Karpas-422 (cell line): ENCODE measurements at places on chromosomes 5 and 9.

DNA sequence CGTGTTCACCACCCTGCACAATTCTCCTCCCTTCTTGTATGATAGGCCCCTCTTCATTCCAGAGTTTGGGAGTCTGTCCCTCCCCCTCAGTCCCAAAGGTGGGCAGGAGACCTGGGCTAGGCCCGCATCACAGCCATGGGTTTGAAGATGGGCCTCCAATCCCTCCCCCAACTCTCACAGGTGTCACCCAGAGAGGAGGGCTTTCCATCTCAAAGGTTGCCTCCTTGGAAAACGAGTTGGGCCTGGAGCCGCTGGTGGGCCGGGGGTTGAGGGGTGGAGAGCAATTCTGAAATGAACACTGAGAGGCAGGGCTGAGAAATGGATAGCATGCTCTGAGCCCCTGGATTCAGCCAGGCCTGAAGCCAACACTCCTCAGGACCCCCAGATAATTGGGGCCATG lies 6.2 kb downstream of the ADAMTS2 start:
- DNase-seq, result no peak

- DNase-seq, result no peak
Measured at GRCh38 chr9:133129001-133129795, 8.2 kb upstream of the RALGDS start.

DNA sequence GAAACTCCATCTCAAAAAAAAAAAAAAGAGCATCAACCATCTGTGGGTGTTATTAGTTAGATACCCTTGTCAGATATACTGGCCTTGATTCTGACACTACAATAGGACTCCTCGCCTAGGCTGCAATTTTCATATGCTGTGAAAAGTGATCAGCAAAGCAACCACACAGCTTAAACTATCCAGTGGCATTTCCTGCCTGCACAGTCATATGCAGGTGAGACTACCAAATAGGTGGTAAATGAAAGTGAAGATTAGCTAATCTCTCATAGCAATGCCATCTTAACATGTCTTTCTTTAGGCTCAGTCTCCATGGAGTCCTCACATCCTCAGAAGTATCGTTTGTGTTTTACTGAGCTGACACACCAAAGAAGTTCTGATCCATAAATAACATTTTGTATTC lies 40.8 kb downstream of the GRAMD2B start:
- no peak for DNase-seq

- DNase-seq, result no peak
Measured at GRCh38 chr9:74556685-74557084, 59.5 kb downstream of the RORB start.

DNA sequence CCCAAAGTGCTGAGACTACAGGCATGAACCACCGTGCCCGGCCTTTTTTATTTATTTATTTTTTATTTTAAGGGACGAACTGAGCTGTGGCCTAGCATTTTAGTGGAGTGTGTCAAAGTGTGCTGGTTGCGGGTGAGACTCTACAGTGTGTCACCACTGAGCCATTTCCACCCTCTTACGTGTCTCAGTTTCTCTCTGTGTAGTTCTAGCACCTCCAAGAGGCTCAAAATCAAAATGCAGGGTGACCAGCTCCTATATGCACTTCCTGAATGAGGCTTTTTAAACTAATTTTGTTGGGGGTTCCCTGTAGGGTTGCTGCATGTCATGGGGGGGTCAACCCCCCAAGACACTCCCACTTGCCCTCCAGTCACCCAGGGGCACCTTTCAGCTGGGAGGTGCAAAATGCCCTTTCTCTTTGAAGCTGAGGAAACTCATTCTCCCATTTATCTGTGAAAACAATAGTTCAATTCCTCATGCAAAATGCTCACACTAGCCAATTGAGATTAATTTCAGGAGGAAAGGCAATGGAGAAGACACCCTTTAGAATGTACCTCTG lies 69.3 kb downstream of the COL15A1 start:
- peak; percentile 73 for DNase-seq

GRCh38 chr5:64384765-64385164 lies 121.0 kb upstream of the RGS7BP start:
- peak; percentile 62 for DNase-seq

DNA sequence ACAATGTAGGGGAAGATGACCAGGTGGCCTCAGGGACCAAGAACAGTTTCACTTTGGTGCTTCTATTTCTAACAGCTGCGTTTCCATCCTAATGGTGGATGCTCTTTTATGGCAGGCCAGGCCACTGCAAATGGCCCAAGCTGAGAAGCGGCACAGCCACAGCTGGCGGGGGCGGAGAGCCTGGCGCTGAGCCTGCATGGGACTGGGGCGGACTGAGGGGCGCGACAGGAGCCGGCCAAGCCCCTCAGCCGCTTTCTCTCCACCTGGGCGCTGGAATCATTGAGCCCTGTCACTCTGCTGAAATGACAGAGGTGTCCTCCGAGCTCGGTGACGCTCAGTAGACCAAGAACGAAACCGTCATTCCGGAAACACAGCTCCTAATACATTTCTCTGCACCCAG lies 317.3 kb upstream of the PDE4D start:
- DNase-seq, result no peak

GRCh38 chr5:62090953-62091352 lies 215.1 kb upstream of the KIF2A start:
- DNase-seq, result no peak

DNA sequence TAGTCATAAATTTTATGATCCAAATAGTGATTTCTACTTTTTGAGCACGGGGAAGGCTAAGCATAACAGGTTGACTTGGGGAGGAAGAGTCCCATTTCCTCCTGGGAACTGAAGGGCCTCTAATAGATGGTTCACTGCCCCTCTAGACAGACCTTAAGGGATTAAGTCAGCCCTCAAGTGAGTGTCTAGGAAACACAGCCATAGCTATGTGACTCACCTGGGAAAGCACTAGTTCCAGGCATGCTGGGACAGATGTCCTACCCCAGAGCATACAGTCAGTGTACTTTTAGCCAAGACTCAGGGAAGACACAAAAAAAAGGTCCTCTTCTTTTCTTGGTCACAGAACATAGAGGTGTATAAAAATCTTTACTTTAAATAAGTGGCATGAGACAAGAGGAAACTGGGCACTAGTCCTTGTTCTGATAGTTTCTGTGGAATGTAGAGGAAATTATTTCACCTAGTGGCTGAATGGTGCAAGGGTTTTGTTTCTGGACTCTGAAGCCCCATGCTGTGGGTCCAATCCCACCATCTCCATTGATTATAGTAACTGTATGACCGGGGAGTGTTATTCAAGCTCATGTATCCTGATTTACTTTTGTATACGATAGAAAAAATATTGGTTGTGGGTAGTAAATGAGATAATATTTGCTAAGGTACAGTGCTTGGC lies 86.0 kb downstream of the NREP start:
- no peak for DNase-seq

- no peak for DNase-seq
Measured at GRCh38 chr9:113996531-113997001, 81.5 kb downstream of the AMBP start.

DNA sequence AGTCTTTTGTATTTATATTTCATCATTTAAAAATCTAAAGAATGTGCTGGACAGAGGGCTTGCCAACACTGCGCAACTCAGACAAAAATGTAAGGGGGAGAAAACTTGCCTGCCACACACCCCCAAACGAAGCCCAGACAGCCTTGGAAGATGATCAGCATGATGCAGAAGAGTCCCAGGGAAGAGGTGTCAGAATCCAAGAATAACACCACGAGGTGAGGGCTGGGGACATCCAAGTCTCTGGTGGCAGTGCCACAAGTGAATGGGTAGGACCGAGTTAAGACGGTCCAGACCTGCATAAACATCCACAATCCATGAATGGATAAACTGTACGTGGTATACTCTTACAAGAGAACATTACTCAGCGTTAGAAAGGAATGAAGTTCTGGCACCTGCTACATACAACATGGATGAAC lies 10.4 kb downstream of the EPB41L4B start:
- DNase-seq, result no peak

DNA sequence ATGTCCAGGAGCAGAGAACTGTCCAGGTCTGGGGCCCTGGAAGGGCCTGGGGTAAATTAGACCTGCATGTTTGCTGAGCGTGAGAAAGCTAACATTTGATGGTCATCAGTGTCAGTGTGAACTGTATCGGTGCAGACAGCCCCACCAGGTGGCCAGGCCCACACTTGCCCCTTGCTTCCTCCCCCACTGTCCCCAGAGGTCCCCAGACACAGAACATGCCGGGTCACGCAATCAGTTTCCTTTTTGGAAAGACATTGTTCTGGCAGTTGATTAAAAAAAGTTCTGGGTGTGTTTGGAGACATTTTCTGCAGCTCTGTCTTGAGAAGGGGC lies 1.5 kb downstream of the NKD2 start:
- DNase-seq, result no peak

GRCh38 chr9:109355564-109356297 lies 34.9 kb upstream of the EPB41L4B start:
- DNase-seq, result no peak

GRCh38 chr5:146520731-146521130 lies 4.7 kb upstream of the GPR151 start:
- no peak for DNase-seq

DNA sequence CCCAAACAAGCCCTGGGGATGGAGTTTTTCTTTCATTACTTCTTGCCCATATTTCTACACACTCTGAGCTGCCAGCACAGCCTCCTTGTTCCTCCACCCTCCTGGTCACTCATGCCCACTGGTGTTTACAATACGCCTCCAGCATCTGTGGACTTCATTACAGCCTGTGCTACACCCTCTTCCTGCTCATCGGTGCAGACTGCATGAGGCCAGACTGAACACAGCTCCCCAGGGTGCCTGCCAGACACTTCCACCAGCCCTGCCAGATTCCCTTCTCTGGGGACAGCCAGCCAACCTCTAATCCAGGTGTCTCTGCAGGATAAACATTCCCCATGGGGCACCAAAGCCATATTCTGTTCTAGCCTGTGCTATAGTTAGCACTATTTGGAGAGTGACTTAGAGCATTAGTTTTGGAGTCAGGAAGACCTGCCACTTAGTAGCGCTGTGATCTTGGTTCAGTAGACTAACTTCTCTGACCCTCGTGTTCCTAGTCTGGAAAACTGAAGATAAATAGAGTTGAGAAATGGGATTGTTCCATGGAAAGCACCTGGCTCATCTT lies 163.8 kb upstream of the KLF4 start:
- DNase-seq, result no peak

DNA sequence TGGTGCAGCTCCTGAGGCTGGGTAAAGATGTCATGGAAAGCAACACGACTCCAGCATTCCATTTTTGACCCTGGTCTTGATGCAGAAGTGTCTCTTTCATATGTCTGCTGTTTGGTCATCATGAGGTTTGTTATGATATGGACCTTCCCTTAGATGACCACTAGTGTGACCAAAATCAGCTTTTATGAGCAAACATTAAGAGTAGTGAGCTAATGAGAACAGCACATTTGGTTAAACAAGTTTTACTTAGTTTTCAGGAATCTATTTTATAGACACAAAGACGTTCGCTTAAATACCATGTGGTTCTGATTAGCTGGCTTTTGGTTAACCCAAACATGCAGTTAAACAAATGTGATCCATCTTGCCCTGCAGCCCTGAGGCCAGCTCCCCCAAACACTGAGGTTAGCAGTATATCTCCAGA lies 56.7 kb upstream of the ACTBL2 start:
- no peak for DNase-seq

- peak; percentile 34 for DNase-seq
Measured at GRCh38 chr5:138663561-138663960, 88.4 kb upstream of the HSPA9 start.

GRCh38 chr9:88183798-88184495 lies 45.7 kb upstream of the SPATA31C2 start:
- no peak for DNase-seq

- peak; percentile 52 for DNase-seq
Measured at GRCh38 chr9:137611623-137612609, 6.4 kb downstream of the ARRDC1 start.

DNA sequence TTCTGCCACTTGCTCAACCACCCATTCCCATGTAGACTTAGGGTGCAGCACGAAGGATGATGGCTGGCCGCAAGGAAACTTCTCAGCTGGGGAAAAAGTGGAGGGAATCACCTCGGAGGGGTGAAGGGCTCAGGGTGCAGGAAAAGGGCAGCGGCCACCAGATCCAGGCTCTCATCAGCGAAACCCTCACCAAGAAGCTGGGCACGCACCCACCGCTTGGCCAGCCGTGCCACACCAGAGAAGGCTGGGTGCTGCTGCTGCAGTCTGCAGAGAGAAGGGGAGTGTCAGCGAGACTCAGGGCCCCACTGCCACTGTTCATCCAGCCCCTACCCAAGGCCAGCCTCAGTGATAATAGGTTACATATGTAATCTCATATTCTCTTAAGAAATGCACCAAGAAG lies 8.6 kb downstream of the NOL6 start:
- DNase-seq, result no peak

- no peak for DNase-seq
Measured at GRCh38 chr5:89276566-89277305, 393.8 kb upstream of the MEF2C start.

DNA sequence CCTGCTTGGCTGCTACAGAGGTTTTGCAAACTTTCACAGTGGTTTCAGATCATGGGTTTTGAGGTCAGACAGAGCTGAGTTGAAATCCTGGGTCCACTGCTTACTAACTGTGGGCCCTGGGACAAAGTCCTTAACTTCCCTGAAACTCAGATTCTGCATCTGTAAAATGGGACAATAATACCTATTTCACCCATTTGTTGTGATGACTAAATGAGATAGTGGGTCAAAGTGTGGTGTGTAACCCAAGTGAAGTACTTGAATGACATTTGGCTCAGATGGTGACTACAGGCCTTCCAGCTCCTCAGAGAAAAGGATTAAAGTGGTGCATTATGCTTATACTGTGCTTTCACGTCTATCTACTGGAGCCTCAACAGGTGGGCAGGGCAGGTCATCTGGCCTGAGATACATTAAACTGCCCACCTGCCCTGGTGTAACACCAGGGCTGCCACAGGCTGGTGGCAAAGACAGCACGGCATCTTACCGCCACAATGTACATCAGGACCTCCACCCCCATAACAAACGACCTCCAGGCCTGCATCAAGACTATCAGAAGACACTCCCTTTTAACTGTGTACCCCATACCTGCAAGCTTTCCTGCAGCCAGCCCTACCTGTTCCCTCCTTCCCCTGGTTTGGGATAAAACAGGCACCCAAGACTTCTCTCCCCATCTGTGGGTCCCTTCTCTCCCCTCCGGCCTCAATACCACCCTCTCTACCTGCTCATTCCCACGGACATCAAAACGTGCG lies 846 bp upstream of the TRAF1 start:
- DNase-seq, result peak; percentile 63

DNA sequence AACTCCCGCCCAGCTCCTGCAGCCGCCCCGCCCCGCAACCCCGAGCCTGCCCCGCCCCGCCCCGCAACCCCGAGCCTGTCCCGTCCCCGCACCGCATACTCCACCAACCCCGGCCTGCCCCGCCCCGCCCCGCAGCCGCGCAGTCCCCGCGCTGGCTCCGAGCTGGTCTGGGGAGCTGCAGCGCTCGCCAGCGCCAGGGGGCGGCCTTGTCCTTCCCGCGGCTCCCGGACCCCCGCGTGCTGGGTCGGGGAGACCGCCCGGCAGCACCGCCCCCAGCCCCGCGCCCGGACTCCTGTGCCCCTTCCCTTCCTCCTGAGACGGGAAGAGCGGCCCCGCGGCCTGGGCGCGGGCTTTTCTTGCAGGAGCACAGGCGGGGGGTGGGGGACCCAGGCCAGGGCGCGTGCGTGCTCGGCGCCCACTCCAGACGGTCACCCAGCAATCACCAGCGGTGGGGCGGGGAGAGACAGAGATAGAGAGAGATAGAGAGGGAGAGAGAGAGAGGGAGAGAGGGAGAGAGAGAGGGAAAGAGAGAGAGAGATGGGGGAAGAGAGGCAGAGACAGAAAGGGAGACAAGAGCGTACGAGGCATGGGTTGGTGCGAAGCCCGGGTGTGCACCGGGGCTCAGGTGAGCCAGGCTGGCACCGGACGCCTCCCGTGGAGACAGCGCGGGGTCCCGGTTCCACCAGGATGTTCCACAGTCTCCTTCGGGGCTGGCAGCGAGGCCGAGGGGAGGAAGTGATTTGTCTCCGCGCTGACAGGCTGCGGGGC lies 14.7 kb upstream of the TMEM250 start:
- no peak for DNase-seq
